ENCODE measurements at places on chromosomes 7 and 10.

GRCh38 chr10:119658274-119658673 lies 7.1 kb downstream of the BAG3 start:
- DNase-seq: no peak

DNA sequence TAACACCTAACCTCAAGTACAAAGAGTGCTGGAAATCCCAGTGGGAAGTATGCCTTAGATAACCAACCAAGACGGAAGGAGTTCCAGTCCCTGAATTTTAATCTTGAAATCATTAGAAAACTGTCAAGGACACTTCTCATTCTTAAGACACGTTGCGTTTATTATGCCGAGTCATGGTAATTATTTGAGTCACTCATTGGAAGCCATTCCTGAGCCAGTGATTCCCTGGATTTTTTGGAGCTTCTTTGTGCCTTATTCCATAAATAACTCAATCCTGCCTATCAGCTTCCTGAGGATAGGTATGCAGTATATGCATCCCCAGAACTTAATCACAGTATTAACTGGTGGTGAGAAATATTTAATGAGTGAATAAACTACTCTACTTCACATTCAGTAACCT lies 77.4 kb downstream of the PPP1R17 start:
- no peak for DNase-seq

- DNase-seq: no peak
These were observed 48.3 kb upstream of the C1GALT1 start for GRCh38 chr7:7134046-7134445.

DNA sequence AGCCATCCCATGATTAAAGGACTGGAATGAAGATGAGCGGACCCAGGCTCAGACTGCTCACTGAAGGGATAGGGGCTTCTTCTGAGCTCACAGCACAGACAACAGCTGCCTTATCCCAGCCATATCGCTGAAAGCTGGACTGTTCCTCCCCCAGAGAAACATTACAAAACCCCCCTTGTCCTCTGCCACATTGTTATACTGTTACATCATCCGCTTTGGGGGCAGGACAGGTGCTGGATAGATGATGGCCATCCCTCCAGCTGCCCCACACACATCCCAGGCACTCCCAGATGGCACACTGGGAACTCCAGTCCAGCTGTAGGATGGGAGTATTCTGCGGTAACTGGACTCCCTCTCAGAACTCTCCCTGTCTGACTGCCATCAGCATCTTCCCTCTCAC lies 58.7 kb upstream of the BTRC start:
- no peak for DNase-seq

DNA sequence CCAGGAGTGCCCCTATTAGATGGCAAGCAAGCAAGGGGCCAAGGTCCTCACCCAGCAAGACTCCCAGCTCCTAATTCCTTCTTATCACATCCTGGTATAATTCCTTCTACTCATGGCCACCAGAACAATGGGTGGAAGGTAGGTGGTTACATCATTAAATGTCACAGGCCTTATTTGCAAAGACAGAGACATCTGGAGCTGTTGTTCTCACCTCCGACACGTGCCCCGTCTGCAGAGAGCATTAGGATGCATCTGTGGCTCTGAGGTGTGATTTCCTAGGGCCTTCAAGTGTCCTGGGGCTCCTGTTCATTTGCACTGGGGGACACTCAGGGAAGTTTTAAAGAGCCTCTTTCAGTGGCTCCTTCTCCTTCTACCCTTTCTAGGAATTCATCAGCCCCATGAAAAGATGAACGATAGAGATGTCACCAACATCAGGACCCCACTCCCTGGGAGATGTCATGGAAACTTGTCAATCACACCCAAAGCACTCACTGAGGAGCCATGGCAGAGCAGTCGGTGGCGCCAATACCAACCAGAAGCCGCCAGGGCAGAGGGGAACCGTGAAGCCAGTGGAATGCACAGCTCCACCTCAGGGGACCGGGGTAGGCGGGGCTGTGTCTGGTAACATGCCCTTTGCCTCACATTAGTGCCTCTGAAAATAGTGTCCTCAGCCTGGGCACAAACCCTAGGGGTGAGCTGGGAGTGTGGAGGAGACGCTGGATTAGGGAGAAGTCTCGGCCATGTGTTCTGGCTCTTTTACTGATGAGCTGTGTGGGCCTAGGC lies 2.9 kb upstream of the ATP6V0E2 start:
- no peak for DNase-seq

DNA sequence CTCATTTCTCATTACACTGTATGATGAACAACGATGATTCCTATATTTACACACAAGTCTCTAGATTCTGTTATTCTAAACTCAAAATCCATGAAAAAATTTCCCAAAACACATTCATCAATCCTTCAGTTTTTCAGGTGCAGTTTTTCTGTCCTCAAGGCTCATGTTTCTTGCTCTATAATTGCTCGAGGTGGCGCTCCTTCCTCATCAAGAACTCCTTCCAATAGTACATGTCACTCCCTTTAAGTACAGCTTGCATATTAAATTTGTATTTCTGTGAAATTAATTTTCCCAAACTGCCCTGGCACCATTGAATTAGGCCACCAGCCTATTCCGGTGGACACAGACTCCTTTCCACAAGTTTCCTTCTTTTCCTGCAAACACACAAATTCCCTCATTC lies 188.7 kb upstream of the MINDY3 start:
- DNase-seq: no peak

DNA sequence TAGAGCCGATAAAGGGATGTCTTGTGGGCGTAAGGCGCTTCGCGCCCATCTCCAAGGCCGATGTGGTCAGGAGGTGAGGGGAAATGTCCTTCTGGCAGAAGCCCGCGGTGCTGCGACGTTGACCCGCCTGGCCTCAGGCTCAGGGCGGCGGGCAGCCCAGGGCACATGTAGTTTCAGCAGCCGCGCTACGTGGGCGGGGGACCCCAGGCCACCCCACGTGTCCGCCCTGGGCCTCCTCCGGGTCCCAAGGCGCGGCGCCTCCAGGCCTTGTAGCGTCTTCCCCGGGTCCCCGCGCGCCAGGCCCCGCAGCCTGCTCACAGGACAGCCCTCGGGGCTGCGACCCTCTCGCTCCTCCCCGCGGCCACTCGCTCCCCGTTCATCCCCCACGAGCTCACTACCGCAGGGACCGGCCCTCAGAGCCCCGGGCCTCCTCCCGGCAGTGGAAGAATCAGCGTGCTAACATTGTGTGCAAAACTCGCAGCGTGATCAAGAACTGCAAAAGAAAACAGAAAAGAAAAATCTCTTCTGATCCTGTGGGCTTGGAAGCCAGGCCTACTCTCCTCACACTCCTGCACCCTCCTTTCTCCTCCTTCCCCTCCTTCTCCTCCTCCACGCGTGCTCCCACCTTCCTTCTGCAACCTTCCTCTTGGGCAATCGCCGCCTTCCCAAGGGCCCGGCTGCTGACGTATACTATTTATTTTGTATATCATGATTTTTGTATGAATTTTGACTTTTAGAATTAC lies 4.4 kb upstream of the TBX20 start:
- DNase-seq: no peak

DNA sequence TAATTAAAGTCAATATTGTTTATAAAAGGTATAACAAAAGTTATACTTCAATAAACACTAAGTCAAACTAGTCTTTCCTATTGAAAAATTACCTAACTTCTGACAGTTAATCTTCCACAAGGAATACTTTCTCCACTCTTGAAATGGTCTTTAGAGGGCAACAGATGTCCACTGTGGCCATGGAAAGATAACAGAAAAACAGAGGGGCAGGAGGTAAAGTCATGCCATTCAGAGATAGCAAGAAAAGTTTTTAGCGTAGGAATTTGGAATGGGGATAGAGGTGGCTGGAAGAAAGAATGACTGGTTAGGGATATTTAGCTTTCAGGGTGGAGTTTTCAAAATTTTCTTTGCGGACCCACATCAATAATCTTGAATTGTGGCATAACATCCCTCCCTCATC lies 34.7 kb downstream of the HYCC1 start:
- DNase-seq: no peak

- DNase-seq: no peak
These were observed 243.6 kb upstream of the GRB10 start for GRCh38 chr7:51026341-51026740.

GRCh38 chr10:31095677-31096560 lies 64.3 kb upstream of the ZNF438 start:
- DNase-seq: no peak

- no peak for DNase-seq
These were observed 37.1 kb downstream of the CCDC71L start for GRCh38 chr7:106623853-106624252.

- DNase-seq: no peak
These were observed 3.5 kb upstream of the LRMDA start for GRCh38 chr10:75427951-75428350.

DNA sequence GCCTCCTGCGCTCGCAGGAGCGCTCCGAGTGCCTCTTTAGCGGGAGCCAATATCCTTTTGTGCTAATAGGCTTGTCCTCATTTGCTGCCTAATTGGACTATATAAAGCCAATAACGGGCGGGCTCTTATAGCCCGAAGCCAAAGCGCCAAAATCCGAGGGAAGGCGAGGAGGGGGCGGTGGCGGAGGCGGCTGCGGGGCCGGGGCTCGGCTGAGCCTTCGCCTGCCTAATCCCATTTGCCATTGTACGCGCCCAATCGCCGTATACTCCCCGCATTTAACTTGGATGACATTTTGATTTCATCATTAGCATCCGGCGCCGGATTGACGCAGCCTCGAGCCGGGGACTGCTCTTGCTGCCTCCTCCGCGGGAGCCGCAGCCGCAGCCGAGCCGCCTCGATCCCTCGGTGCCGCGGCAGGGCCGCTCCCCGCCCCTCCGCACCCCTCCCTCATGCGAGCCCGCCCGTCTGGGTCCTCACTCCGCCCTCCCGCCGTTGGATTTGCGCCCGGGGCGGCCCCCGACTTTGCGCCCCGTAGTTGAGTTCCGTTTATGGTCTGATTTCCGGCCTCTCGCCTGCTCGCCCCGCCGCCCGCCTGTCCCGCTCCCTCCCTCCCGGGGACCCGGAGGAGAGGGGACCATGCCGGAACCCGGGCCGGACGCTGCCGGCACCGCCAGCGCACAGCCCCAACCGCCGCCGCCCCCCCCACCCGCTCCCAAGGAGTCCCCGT lies at the start of gene HMX3:
Gene HMX3 (plus strand): TSS at position 556 of the 727 bp plus-strand sequence. CDS start 81 bp downstream, at position 637.
- DNase-seq: no peak

DNA sequence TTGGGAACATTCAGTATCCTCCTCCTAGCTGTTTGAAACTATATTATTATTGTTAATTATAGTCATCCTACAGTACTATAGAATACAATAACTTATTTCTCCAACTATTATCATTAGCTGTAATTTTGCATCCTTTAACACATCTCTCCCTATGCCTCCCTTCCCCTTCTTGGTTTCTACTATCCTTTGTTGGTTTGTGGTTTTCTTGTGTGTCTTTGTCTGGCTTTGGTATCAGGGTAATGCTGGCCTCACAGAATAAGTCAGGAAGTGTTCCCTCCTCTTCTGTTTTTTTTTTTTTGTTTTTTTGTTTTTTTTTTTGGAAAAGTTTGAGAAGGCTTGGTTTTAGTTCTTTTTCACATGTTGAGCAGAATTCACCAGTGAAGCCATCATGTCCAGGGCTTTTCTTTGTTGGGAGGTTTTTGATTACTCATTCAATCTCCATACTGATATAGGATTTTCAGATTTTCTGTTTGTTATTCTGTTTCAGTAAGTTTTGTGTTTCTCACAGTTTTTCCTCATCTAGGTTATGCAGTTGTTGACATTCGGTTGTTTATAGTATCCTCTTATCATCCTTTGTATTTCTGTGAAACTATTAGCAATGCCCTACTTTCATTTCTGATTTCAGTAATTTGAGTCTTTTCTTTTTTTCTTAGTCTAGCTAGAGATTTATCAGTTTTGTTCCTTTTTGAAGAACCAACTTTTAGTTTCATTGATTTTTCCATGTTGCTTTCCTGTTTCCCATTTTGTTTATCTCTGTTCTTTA lies 21.6 kb downstream of the C1GALT1 start:
- no peak for DNase-seq

DNA sequence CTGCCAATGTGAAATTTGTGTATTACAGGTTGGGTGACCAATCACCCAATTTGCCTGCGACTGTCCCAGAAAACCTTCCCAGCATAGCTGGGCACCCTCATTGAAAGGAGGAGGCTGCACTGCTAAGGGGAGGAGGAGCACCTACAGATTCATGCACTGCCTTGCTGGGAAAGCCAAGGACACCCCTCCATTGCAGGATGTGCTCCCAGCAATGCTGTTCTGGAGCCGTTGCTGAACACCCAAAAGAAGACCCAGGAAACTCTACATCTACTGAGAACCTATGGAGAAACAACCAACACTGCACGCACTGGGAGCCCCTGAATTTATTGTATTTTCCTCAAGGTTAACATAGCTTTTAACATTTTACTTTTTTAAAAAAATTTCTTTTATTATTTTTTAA lies 238.2 kb upstream of the GRB10 start:
- DNase-seq: no peak

- DNase-seq: no peak
These were observed 227.6 kb downstream of the SKAP2 start for GRCh38 chr7:26636808-26637207.

DNA sequence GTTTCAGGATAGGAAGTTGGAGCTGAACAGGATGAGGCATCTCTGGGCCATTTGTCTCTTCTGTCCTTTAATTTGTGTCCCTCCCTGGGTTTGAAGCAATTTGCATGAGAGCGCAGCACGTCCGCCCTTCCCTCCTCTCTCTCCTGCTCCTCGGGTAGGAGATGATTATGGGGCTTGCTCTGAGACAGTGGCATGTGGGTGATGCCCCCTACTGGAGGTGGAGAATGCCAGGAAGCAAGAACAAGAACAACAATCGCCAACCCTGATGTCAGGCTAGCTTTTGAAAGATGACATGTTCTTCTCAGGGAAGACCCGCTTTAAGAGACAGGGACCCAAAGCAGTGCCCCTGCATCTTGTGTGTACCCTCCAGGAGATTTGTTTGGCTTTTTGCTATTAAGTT lies 63.9 kb upstream of the LOXL4 start:
- peak; percentile 64 for DNase-seq

DNA sequence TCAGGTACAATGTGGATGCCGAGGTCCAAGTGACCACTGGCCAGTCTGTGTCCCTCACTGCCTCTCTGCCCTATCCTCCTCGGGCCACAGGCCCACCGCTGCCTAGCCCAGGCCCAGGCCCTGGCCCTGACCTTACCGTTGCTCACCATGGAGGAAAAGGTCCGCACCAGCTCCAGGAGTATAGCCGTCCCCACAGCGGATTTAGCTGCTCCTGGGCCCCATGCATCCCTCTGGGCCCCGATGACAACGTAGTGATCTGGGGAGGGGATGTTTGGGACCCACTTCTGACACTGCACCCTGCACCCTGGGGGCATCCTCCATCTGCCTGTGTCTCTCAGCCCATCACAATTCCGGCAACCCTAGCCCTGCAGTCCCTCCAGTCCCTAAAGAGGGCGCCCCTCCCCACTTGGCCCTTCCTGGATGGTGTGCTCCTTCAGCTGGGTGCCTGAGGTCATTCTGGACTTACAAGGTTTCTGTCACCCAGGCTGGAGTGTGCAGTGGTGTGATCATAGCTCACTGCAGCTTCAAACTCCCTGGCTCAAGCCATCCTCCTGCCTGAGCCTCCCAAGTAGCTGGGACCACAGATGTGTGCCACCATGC lies 12.1 kb downstream of the TFR2 start:
- no peak for DNase-seq

- no peak for DNase-seq
These were observed 292.5 kb upstream of the CELF2 start for GRCh38 chr10:10725196-10725595.

GRCh38 chr7:69422574-69422985 lies 175.7 kb upstream of the AUTS2 start:
- no peak for DNase-seq
